ENCODE measurements at places on chromosomes 5 and 9.

DNA sequence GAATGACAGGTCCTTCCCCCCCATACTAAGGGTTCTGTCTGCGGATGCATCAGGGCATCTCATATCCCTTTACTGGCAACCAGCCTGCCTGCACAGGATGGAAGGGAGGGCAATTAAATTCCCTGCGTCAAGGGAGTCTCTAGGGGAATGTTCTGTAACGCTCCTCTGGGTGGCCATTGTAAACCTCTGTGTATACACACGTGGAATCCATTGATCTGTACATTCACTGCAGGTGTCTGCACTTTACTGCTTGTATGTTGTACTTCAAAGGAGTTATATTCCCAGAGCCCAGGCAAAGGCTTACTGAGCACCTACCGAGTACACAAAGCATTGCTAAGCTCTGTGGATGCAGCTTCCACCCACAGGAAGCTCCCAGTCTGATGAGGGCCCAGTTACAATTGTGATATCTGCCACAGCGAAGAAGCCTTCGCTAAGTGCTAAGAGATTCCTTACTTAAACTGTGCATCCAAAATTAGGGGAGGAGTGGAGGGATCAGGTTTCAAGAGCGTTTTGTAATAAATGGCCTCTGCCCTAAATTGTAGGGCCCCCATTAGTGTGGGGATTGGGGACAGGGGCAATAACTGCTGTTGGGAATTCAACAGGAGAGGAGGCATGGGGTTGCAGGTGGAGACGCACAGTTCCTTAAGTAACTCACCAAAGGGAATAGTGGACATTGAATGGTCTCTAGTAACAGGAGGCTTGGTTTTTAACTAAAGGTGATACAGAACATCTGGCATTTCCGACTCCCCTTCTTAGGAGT, 1.5 kb upstream of the RETREG1 start:
- no peak for DNase-seq

DNA sequence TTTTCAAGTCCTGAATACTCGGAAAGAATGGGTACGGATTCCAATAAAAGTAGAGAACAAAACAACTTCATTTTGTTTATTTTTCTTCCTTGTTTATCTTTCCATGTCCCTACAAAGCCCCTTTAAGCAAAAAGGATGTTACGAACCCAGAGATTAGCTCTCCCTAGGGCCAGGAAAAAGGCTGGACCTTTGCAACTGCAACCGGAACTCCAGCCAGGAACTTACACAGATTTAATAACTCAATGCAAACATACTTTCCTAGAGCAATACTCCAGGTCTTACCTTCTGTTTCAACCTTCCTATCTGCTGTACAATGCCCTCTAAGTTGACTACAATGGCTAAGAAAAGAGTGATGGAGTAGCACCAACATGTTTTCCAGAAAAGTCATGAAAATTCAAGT, 7.0 kb downstream of the DENND1A start:
- DNase-seq: no peak

DNA sequence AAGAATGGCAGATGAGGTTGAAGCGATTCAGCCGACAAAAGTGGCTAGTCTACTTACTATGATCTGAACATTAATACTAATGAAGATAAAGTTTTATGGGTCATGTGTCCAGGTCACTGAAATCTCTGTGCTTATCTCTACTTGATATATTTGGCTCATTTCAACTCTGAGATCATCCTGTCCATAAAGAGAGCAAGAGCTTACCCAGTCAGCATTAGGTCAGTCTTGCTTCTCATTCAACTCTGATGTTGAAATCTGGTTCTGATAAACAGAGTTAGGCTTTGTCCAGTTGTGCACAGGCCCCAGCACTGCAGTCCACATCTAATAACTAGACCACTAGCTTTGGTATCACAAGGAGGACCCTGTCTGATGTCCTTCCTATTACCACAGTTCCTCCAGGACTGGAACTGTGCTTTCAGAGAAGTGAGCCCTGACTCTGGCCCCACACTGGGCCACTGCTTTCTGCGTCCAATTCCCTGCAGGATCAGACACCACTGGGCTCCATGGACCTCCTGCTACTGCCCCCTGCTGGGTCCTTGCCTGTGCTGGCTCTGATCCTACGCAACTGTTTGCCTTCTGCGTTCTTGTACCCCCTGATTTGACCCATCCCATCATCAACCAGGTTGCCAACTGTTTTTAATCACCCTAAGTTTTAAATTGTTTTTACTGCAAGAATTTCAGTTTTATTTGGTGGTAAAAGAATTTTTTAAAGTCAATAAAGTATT, 23.7 kb upstream of the FAM120A start:
- DNase-seq: no peak

- DNase-seq: no peak
Observed at GRCh38 chr9:116992865-116993264, 305.8 kb downstream of the TRIM32 start.

DNA sequence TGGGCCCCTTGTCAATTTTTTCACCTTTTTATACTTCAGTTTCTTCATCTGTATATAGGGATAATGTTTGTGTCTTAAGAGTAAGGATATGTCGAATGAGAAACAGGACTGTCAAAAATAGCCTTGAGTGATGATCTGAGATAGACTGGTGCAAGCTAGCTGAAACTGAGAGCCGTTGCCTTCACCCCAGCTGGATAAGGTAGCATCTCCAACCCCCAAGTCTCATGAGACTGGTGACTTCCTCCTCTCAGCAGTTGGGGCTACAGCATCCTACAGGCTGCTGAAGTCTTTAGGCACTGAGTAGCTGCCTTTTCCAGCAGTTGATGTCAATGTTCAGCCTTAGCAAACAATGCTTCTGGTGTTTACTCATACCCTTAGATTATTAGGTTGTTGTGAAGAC, 330.2 kb downstream of the OSTF1 start:
- DNase-seq: no peak

DNA sequence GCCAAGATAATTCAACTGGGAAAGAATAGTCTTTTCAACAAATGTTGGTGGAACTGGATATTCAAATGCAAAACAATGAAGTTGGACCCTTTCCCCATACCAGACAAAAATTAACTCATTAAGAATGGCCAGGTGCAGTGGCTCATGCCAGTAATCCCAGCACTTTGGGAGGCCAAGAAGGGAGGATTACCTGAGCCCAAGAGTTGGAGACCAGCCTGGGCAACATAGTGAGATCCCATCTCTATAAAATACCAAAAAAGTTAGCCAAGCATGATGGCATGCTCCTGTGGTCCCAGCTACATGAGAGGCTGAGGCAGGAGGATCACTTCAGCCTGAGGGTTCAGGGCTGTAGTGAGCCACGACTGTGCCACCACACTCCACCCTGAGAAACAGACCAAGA, 24.2 kb downstream of the SERINC5 start:
- DNase-seq: no peak

DNA sequence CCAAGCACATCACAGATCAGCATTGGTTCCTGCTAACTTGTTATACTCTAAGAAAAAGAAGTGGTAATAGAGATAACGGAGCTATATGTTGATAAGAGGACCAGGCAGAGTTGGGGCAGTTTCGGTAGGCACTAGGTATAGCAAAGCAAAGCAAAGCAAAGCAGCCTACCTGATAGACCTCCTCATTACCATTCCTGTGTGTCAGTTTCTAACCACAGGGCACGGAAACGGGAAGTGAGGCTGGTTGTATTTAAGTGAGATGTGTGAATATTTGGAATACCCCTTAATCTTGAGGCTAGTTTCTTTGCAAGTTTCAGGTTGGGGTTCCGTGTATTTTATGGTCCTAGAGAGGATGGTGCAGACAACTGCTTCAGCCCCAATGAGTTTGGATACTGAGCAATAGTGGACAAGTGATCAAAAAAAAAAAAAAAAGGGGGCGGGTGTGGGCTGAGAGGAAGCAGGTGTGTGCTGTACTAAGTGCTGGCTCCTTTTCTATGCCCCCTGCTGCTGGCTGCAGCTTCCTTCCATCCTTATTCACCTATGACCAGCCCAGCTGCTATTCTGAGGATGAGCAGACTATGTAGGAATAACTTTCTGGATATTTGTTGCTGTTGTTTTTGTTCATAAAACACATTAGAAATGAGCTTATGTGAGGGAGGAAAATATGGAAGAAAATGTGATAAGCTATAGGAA, 183.3 kb downstream of the SH3GL2 start:
- DNase-seq: no peak

GRCh38 chr9:137461663-137462395, 2.7 kb upstream of the NSMF start:
- no peak for DNase-seq

DNA sequence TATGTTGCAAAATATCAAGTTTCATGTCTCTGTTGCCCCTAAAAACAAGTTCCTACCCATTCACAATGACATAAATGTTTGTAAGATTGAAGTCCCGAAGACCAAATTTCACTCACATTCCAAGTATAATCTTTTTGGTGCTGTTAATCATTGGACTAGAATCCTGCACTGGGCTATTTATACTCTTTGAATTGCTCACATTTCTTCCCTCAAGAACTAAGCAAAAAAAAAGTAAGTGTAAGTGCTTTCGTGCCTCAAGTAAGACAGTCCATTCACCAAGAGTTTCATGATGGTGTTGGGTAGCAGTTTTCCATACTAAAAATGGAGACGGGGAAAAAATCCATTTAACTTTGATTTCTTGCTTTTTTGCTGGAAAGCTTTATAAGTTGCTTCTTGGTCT, 242.3 kb downstream of the EBF1 start:
- DNase-seq: no peak

- peak; percentile 62 for DNase-seq
Observed at GRCh38 chr9:21160178-21160577, 6.3 kb downstream of the IFNA21 start.

- DNase-seq: no peak
Observed at GRCh38 chr5:18662231-18662630, 1028.0 kb downstream of the TAF11L14 start.

DNA sequence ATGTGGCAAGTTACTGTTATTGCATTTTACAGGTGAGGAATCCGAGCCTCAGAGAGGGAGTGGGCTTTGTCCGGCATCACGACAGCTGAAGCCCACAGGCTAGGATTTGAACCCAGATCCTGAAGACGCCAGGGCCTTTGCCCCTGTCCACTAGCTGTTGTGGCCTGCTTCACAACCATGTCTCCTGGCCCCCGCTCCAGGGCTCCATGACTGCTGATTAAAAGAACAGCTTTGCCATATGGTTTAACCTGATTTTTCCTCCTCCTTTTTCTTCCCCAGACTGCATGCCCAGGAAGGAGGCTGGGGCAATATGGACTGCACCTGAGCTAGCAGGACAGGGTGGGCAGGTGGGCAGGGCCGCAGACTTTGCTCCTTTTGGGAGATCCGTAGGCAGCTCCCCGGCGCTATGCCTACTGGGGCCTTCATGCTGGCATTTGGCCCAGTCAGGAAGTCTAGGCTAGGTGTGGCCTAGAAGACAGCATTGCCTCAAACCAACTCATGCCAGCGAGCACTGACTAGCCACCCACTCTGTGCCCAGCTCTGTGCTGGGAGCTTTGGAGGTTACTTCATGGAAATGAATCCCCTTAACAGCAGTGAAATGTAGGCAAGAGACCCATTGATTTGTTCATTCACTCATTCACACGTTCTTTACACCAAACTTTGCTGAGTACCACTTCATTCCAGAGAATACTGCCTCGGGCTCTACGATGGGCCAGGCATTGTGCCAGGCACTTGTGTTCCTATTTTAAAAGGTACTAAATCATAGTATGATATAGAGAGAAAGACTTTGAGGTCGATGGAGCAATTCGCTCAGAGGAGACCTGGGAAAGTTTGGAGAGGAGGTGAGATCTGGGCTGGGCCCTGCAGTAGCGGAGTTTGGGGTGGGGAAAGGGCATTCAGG, 94.3 kb upstream of the CPEB4 start:
- no peak for DNase-seq

GRCh38 chr5:134509308-134510040, 16.0 kb upstream of the JADE2 start:
- peak; percentile 89 for DNase-seq

DNA sequence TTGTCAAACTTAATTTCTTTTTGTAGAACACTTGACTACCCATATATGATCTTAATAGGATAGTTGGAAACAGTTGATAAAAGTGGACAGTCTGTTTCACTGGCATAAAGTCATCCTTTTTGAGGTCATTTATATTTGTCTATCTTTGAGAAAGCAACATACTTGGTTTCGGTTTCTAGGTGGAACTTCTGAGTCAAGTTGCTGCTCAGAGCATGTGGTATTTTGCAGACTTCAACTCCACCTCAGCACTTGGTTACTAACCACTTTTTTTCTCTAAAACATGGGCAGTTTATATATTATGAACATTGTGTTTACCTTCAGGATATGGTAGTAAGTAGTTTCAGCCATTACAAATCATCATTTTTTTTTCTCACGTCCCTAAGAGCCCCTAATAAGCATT, 1749.0 kb upstream of the C9orf72 start:
- no peak for DNase-seq

DNA sequence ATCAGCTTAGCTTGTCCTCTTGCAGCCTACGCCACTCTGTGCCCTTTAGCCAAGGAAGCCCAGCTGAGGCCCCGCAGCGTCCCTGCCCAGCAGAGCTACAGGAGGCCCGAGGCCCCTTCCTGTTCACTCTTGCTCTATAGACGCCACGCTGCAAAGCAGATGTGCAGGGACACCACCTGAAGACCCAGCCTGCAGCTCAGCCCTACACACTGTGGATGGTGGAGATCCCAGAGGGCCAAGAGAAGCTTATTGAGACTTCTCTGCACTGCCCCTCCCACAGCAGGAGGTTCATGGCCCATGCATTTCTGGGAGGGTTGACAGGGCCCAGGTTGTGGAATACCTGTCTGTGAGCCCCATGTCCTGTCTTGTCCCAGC, 33.6 kb downstream of the IRF1 start:
- no peak for DNase-seq

GRCh38 chr5:83450183-83450966, 21.2 kb upstream of the VCAN start:
- peak; percentile 75 for DNase-seq

GRCh38 chr5:150081541-150082283, 4.6 kb downstream of the CSF1R start:
- no peak for DNase-seq

GRCh38 chr9:17578911-17579793, at the start of gene SH3GL2:
Gene SH3GL2 (plus strand): TSS chr9:17579066.
- DNase-seq: peak; percentile 10

GRCh38 chr9:96782235-96782634, 4.3 kb upstream of the ZNF510 start:
- no peak for DNase-seq

- no peak for DNase-seq
Observed at GRCh38 chr9:10674586-10674985, 61.8 kb upstream of the PTPRD start.

DNA sequence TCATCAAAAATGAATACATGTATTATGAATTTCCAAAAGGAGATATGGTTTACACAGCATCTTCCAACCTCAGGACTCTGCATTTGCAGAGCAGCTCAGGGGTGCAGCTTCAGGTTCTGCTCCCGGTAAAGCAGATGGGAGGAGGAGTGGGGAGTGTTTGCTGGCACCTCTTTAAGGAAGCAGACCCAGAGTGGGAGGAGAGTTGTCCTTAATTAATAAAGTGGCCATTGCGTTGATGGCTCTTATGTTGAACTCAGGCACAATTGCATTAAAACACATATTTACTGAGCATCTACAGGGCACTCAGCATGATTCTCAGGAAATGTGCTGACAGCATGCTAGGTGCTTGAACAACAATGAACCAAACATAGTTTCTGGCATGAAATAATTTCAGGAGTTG, 121.0 kb downstream of the PDZD2 start:
- DNase-seq: no peak
